ENCODE measurements at places on chromosomes 1 and 21.

DNA sequence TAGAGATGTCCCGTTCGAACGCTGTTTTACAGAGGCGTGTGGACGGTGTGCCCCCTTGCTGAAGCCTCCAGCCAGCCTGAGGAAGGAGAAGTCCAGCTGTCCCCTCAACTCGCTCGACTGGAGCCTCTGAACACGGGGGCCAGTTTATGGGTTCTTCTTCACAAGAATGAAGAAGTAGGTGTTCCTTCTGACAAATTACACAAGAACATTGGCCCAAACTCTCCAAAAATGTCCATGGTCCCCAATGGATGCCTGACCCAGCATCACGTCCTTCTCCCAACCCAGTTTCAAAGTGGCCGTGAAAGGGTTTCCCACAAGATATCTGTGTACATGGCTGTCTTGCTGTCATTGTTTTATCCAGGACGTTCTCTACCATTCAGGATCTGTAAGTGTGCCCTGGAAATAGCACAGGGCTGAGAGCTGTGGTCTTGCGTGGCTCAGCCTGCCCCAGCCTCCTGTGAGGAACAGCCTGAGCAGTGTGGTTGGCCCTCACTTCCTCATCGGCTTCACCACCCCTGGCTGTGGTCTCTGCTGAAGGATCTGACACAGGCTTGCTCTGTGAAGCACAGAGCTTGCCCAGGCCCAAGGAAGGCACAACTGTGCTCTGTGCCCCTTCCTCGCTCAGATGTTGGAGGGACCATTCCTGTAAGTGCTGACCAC is 1.0 kb upstream of the S100B start:
- DNase-seq: no peak

DNA sequence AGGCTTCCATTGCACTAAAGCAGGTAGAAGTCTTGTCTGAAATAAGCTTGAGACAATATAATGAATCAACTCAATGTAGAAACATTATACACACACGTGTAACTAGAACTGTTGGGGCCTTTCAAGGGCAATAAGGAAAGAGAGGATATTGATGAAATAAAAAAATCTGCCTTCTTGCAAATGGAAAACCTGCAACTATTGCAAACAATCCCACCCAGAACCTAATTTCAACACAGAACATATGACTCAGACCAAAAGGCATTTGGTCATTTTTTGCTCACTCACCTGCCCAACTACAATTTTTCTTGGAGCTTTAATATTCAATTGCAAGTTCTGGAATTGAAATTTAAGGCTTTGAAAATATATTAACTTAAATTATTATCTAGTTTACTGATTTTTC is 900.1 kb downstream of the TTLL7 start:
- no peak for DNase-seq

DNA sequence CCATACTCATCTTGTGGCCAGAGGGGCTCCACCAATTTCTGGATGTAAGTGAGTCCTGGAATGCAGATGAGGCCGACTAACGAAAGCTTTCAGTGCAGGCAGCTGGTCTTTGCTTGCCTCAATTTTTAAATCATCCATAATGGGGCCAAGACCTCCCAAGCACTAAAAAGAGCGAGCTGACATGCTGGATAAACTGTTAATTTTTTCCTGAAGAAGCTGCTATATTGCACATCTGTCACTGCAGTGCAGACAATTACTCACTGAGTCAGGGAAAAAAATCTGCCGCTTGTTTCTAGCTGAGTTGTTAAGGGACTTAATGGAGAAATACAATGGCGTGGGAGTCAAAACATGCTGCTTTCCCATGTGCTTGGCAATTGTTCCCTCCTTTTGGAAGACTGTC is 205.5 kb downstream of the GPATCH2 start:
- no peak for DNase-seq

GRCh38 chr1:45928486-45929205 is 125.2 kb downstream of the MAST2 start:
- DNase-seq: peak; percentile 84

DNA sequence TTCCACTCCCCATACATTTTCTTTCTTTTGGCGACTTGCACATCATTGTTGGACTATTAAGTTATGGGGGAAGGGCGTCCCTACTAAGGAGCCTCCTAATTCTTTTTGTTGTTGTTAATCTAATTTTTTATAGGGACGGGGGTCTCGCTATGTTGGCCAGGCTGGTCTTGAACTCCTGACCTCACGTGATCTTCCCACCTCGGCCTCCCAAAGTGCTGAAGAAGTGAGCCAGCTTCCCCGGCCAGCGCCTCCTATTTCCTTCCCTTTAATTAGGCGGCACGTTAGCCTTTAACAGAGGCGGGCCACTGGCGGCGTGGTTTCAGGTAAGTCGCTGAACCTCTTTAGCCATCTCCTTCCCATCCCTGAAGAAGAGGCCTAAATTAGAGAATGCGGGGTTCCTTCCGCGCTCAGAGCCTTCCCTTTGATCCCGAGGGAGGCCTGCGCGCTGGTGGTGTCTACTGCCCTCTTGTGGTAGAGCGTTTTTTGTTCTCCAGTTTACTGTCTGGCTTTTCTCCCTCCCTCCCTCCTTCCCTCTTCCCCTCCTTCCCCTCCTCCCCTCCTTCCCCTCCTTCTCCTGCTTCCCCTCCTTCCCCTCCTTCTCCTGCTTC is 38.1 kb downstream of the TNFRSF9 start:
- peak; percentile 78 for DNase-seq

- DNase-seq: no peak
Measured at GRCh38 chr1:31421371-31422040, 8.5 kb downstream of the SERINC2 start.

DNA sequence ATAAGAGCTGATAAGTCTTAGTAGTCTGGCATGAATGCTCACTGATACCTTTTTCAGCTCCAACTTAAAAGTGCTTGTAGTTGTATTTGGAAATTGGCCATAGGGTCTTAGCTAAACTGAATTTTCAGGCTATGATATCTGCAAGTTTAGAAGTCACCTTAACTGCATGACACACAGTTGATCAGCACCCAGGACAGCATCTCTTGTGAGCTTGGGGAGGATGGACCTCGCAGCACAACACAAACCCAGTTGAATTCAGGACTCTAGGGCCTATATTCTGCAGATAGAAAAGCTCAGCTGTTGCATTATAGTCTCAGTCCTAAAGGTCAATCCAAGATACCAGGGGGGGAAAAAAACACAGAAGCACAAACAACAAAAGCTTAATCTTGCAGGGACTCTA is 394.3 kb downstream of the KCNH1 start:
- peak; percentile 35 for DNase-seq

GRCh38 chr1:226712742-226713419 is 26.2 kb downstream of the ITPKB start:
- DNase-seq: no peak

GRCh38 chr1:20640183-20640597 is 6.9 kb downstream of the PINK1 start:
- DNase-seq: peak; percentile 47

- no peak for DNase-seq
Measured at GRCh38 chr21:39984286-39984991, 117.2 kb downstream of the PCP4 start.

GRCh38 chr21:43937051-43937832 is 72.2 kb downstream of the AGPAT3 start:
- DNase-seq: no peak

- DNase-seq: no peak
Measured at GRCh38 chr1:38992412-38993111, 1.5 kb downstream of the AKIRIN1 start.

GRCh38 chr1:18723701-18724411 is 93.2 kb downstream of the PAX7 start:
- DNase-seq: no peak

DNA sequence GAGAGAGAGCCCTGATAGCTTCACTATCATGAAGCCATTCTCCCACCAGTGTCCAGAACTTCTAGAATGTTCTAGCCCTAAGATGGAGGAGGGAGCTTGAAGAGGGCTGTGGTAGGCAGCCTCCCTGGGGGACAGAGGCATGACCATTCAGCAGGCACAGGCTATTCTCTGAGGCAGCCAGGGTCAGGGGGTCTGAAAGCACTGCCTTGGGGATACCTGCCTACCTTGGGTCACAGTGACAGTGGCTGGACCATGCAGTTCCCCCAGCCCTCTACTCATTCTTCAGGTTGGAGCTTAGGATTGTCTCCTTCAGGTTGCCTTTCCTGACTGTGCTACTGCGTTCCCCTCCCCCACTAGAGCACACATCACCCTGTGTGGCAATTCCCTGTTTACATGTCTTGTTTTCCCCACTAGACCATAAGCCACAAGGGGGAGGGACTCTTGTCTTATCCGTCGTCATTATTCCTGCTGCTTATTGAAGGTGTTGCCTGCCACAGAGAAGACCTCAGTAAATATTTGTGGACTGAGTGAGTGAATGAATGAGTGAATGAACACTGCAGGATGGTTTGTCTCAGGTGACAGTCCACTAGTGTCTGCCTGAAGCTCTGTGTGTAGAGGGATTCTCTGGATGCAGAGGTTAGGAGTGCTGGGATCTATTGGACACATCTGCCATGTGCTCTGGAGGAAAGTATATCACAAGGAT is 5.2 kb downstream of the ZDHHC18 start:
- peak; percentile 92 for DNase-seq

GRCh38 chr1:76547916-76548315 is 319.4 kb upstream of the ST6GALNAC5 start:
- DNase-seq: no peak

GRCh38 chr1:201914456-201915235 is 25.9 kb downstream of the SHISA4 start:
- peak; percentile 90 for DNase-seq

- DNase-seq: no peak
Measured at GRCh38 chr1:14113271-14113670, 413.3 kb downstream of the PRDM2 start.

- no peak for DNase-seq
Measured at GRCh38 chr1:198903203-198903602, 264.4 kb downstream of the PTPRC start.

- peak; percentile 99 for DNase-seq
Measured at GRCh38 chr1:246428542-246429308, 78.4 kb downstream of the SMYD3 start.

- DNase-seq: no peak
Measured at GRCh38 chr1:152954436-152954835, 7.4 kb downstream of the SPRR5 start.

- no peak for DNase-seq
Measured at GRCh38 chr1:3915551-3916121, 15.6 kb upstream of the C1orf174 start.
